ENCODE measurements at places on chromosomes 11 and 22.
A peak's percentile ranks its signal among the peaks of the same experiment; 100 is the strongest.

GRCh38 chr22:35258191-35258988, 1.1 kb downstream of the HMGXB4 start:
- DNase-seq = no peak

DNA sequence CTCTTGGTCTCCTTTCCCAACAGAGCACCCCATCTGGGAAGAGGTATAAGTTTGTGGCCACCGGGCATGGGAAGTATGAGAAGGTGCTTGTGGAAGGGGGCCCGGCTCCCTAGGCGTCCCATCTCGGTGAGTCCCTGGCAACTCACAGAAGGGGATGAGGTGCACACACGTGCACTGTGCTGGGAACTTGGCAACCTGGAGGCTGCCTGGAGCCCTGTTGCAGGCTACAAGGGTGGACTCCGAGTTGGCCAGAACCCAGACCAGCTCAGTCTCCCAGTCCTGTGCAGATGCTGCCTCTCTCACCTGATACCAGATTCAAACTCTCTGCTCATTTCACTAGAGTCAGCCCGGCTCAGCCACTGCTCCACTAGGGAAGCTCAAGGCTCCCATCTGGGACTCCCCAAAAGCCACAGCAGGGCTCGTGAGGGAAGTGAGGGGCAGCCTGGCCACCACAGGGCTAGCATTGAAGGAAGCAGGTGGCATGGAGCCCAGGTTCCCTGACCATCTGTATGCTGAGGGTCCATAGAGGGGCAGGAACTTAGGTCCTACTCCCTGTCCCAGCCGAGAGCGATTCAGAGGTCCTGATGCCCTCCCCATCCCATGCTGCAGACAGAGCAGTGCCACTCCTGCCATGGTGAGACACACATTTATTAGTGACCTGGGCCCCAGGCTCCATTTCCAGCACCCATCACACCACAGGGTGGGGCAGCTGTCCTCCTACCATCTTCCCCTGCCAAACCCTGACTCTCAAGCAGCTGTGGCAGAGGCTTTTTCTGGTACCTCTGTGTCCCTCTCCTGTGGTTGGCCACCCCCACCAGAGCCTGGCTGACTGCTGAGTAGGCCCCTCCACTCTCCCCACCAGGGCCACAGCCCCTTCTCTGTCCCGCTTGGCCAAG, 4.0 kb downstream of the PRR33 start:
- no peak for DNase-seq

DNA sequence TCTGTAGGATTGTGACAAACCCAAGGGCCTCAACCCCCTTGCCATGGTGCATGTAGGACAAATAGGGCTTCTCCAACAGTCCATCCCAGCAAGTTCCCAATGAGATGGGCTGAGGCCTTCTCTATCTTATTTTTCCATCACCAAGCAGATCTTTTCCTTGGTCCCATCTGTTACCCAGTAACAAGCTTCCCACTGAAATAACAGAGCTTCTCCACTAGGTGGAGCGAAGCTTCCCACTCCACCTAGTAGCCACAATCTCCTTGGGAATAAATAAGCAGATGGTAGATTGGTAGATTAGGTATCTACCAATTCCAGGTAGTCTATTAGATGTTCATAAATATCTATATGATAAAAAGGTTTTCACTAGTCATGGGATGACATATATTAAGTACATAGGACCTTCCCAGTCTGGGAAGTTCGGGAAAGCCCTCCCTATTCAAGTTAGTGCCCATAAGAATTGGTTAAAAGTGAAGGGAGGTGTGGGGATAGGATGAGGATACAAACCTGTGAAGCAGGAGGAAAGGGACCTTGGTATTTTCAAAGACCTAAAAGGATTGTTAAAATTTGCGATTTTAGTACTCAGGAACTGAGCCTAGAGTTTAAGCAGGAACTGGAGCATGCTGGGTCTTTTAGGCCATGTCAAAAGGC, 5.9 kb upstream of the OR52L1 start:
- DNase-seq = peak; percentile 46

DNA sequence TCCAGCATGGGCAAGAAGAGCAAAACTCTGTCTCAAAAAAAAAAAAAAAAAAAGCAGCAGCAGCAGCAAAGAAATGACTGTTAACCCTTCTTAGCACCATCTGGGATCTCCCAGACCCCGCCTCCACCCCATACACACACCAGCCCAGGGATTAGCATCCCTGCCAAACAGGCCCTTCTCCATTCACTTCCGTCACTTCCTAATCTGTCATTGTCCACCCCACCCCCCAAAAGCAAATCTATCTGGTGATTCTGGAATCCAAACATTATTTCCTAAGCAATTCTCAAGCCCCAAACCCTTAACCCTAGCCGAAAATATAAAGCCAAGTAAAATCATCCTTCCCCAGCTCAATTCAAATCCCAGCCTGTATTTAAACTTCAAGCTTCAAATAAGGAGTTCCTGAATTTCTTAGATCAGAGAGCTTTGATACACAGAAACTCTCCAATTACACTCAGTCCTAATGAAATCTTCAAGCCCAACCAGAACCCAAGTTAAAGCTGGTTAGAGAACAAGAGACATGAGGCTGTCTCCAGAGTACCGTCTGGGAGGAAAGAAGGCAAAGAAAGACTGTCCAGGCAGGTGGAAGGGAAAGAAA, 6.0 kb upstream of the AHNAK start:
- DNase-seq = no peak

DNA sequence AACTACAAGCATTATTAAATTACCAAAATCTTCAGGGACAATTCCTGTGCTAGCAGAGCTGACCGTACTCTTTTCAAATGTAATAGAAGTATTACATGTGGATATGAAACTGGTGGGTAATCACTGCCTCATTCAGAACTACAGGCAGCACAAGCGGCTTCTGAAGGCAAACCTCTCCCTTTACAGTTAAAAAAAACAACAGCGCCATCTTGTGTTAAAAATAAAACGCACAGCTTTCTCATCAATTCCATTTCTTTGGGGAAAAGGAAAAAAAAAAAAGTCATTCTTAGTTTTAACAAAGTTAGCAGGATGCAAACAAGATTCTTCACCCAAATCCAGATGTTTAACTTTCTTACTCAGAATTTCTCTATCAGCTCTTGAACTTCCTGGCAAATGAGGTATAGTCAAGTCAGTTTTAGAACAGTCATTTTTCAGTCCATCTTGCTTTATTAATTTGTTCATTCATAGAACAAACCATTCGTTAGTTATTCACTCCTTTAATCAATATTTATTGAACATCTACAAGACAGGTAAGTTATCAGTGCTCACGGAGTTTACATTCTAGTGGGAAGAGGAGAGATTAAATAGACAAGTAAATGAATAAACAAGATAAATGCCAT, 331.8 kb upstream of the MPPED2 start:
- DNase-seq = peak; percentile 20

DNA sequence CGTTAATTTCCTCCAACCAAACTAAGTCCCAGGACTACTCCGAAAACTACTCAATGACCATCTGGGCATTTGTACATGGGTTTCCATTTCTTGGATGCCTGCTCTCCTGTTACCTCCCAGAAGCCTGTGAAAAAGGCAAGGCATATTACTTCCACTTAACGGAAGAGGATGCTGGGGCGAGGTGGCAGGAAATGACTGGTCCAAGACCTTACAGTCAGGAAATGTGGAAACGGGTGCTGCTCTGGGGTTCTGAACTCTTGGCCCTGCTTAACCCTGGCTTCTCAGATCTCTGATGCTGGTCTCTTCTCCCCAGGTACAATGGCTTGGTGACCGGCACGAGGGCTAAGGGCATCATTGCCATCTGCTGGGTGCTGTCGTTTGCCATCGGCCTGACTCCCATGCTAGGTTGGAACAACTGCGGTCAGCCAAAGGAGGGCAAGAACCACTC, 12.9 kb downstream of the ADORA2A start:
- DNase-seq = no peak

DNA sequence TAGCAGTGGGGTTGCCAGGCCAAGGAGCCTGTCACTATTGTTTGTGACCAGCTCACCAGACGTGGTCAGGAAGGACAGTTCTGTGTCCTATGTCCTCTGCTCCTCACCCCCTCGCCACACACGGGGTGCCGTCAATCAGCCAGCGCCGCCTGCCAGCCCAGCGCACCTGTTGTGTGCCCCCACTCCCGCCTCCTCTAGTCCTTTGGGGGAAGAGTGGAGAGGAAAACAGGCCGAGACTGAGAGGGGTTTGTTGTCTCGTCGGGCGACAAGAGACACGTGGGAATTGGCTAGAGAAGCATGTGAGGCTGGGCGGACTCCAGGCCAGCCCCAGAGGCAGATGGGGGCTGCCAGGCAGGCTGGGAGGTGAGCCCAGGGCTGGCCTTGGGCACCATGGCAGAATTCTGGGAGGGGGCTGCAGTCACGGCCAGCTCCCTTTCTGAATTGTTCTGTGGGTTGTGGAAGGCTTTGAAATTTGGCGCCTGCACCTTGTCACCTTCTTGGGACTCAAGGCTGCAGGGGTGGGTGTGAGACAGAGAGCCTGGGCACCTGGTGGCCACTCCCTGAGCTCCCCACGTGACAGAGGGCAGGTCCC, 3.1 kb upstream of the KCNQ1OT1 start:
- DNase-seq = no peak

GRCh38 chr11:86869966-86870570, 69.7 kb downstream of the PRSS23 start:
- peak; percentile 67 for DNase-seq

- DNase-seq = peak; percentile 85
These were observed 511 bp upstream of the CLCF1 start for GRCh38 chr11:67373648-67374570.

DNA sequence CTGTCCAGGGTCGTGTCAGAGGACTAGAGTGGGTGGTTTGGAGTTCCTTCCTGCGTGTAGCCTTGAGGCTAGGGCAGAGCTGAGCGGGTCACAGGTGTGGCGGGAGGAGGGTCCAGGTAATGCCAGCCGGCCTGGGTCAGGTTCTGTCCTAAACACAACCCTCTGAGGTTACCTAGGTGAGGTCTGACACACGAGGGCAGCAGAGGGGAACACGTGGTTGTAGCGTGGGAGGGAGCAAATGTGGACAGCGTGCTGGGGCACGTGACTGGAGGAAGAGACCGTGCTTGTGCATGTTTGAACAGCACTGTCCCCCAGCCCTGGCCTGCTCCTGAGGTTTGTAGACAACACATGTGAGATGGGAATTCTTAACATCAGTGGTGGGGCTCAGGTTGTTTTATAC, 13.1 kb downstream of the MOV10L1 start:
- no peak for DNase-seq

GRCh38 chr11:46896719-46897406, 21.5 kb downstream of the LRP4 start:
- peak; percentile 63 for DNase-seq

DNA sequence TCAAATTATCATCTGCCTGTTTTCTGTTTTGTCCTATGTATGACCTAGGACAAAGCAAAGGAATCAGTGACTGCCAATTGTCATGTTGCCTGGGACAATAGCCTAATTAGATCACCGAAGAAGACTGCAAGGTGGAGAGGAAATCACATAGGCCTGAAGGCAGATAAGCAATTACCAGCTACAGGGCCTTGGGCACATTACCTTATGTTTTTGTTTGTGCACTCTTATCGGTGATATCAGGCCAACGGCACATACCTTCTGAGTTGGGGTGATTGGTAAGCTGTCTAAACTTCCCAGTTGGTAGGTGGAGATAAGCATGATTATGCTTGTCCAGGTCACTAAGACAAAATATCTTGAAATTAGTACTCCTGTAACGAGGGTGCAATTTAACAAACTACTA, 58.1 kb upstream of the FAM181B start:
- DNase-seq = no peak

- no peak for DNase-seq
These were observed 484.7 kb upstream of the TENM4 start for GRCh38 chr11:79925570-79925969.

- DNase-seq = no peak
These were observed 78.3 kb downstream of the ZBTB16 start for GRCh38 chr11:114137838-114138237.

- no peak for DNase-seq
These were observed 11.4 kb upstream of the MICAL3 start for GRCh38 chr22:18035751-18036150.

DNA sequence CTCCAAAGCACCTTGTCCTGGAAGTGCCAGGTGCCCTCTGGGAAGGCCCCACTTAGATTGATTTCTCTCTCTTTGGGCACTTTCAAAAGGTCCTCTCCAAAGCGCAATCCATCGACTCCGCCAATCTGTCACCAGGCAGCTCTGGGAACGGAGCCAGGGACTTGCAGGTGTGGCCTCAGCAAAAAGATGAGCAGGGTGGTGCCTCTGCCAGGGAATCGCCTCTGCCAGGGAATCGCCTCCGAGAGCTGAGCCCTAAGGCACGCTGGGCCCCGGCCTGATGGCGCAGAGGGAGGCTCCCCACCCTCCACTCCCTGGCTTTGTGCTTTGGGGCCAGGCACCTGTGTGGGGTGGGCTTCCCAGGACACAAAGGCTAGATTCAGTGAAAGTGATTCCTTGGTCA, 1391.3 kb downstream of the TBC1D22A start:
- DNase-seq = no peak

DNA sequence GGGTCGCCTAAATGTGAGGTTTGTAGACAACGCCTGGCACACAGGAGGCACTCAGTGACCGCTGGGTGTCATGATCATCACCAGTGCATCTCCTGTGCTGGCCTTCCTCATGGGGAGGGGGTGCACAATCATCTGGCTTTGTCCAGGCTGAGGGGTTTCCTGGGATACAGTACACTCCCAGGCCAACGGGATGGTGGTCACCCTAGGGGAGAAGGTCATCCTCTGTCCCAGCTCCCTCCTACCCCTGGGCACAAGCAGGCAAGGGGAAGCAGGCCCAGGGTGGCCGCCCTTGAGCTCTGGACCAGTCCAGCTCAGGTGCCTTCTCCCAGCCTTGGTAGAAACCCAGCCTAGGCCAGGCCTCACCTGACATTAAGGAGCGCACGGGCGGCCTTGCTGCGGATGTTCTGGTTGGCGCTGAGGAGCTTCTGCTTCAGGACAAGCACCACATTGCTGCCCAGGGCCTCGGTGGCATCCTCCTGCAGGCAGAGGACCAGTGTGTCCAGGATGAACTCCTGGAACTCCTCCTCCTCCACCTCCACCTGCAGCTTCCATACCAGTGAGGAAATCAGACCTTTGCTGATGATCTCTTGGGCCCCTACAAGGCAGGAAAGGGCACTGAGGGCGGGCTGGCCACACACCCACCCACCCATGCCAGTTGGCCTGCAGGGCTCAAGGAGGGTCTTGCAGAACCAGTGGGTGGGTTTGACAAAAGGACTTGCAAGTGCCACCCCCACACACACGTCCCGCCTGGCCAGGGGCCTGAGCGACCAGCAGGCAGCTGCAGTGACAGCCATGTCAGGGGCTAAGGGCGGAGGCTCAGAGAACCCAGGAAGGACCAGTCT, 6.6 kb upstream of the GNAZ start:
- no peak for DNase-seq

- DNase-seq = no peak
These were observed 69.7 kb downstream of the NELL1 start for GRCh38 chr11:20739107-20739506.

- DNase-seq = peak; percentile 73
These were observed 4.3 kb downstream of the SIAE start for GRCh38 chr11:124669193-124669592.

Measured in GM20000 (cell line).